Neural crest cell (in vitro differentiated cells): ENCODE measurements at places on chromosomes 7 and 10. TPM values are rescaled to one million over a fixed set of nuclear protein-coding genes. Genes with fewer than 3 reads are reported as not detected.

- DNase-seq: no peak
These were observed 20.9 kb upstream of the LFNG start for GRCh38 chr7:2498708-2499107.

Gene ANKRD2
- not detected in 2 replicates for total RNA-seq

GRCh38 chr10:61974601-61975390 lies 73.3 kb downstream of the ARID5B start:
- no peak for DNase-seq

GRCh38 chr7:139682136-139683013 lies 95.4 kb downstream of the HIPK2 start:
- no peak for DNase-seq

Gene MCU
- total RNA-seq: 21.7 and 25.5 TPM in 2 replicates

Gene TLX1
- total RNA-seq: 0.16 and 0.33 TPM in 2 replicates

Gene ASAH2
- 5.9 and 6.9 TPM in 2 replicates for total RNA-seq

Gene LRIT1
- total RNA-seq: not detected in 2 replicates

DNA sequence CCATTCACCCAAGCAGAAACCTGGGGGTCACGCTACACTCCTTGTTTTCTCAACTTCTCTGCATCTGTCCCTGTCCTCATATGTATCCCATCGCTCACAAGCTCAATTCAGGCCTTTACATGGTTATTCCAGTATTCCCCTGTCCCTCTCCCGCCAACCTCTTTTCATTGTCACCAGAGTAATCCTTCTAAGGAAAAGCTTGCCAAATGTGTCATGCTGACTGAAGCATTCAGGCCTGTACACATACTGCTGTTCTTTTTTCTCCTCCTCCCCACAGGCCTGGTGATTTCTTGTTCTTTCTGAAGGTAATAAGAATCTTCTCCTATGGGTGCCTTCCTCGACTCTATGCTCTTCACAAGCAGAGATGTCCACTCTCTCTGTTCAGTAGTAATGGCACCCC lies 282.2 kb downstream of the PHTF2 start:
- no peak for DNase-seq

GRCh38 chr10:123373591-123373990 lies 219.4 kb downstream of the BUB3 start:
- DNase-seq: no peak

Gene HIP1
- total RNA-seq: 84.4 and 87.3 TPM in 2 replicates

DNA sequence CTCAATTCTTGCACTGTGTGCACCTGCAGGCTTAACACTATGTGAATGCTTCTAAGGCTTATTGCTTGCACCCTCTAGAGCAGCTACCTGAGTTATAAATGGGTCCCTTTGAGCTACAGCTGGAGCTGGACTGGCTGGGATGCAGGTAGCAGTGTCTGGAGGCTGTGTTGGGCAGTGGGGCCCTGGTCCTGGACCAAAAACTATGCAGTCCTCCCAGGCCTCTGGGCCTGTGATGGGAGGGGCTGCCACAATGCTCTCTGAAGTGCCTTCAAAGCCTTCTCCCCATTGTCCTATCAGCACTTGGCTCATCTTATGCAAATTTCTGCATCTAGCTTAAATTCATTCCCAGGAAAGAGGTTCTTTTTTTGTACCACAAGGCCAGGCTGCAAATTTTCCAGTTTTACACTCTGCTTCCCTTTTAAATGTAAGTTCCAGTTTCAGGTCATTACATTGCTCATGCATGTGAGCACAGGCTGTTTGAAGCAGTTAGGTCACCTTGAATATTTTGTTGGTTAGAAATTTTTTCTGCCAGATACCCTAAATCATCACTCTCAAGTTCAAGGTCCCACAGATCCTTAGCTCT lies 26.0 kb downstream of the KBTBD2 start:
- DNase-seq: no peak

Gene SUN3
- total RNA-seq: not detected in 2 replicates

Gene PI4K2A
- 19.3 and 19.4 TPM in 2 replicates for total RNA-seq

- DNase-seq: no peak
These were observed 17.1 kb downstream of the IKZF1 start for GRCh38 chr7:50321487-50322067.

GRCh38 chr10:74207691-74208480 lies 56.9 kb downstream of the ADK start:
- DNase-seq: no peak

Gene TMEM213
- total RNA-seq: not detected in 2 replicates

DNA sequence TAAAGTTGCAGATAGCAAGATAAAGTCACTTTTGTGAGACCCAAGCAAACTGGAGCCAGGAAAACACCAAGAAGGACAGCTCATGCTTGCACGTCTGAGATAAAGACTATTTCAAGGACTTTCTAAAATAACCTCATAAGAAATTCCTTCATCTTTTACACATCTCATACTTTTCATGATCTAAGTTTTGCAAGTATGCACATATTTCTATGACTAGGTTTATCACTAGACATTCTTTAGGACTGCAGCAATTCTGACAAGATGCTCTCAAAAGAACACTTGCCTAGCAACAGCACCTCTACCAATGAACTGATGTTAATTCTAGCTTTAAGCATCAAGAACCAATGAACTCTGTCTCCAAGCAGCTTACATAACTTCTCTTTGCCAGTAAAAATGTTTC lies 457.6 kb downstream of the SEMA3D start:
- no peak for DNase-seq

DNA sequence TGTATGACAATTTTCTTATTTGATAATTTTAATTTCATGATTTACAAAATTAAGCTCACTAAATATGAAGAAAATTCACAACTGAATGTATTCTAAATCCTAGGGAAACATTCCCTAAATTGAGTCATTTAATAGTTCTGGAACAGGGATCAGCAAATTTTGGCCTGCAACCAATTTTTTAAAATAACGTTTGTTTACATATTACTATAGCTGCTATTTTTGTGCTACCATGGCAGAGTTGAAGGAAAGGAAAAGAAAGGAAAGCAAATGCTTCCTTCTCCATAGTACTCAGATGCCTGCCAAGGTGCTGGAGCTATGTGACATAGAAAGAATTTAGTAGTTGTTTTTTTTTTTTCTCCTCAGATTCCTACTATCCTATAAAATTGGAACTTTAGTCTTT lies 1307.7 kb upstream of the LRRTM3 start:
- DNase-seq: no peak

DNA sequence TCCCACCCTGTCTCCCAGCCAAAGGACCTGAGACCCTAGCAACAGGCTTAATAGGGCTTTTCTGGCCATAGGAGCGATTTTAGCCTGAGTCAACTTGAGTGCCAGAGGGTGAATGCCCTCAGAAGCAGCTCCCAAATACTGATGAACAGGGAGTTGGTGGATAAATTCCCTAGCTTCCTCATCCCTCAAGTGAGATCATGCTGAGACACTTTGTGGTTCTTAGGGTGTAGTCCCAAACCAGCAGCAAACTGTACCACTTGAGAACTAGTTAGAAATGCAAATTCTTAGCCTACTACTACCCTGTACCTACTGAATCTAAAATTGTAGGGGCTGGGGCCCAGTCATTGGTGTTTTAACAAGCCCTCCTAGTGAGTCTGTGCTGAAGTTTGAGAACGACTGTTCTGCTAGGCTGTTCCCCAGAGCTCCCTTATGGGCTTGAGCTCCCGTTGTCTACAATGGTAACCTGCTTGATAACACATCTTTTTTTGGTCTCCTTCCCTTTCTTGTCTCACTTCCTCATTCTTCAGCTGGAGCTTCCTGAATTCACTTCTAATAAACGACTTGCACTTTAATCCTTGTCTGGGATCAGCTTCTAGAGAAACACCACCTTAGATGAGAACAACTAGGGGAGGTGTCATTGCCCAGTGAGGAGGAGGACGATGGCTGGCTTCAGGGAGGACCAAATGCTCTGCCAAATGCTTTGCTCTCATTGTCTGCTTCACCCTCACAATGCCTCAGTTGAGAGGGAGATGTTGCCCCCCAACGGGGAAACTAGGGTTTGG lies 18.2 kb upstream of the CDH23 start:
- no peak for DNase-seq

Gene ACADSB
- total RNA-seq: 16.8 and 17.2 TPM in 2 replicates

Gene HIF1AN
- total RNA-seq: 55.7 and 62.9 TPM in 2 replicates

Gene NPSR1
- total RNA-seq: not detected in 2 replicates

Gene ANKRD30A
- total RNA-seq: not detected in 2 replicates

DNA sequence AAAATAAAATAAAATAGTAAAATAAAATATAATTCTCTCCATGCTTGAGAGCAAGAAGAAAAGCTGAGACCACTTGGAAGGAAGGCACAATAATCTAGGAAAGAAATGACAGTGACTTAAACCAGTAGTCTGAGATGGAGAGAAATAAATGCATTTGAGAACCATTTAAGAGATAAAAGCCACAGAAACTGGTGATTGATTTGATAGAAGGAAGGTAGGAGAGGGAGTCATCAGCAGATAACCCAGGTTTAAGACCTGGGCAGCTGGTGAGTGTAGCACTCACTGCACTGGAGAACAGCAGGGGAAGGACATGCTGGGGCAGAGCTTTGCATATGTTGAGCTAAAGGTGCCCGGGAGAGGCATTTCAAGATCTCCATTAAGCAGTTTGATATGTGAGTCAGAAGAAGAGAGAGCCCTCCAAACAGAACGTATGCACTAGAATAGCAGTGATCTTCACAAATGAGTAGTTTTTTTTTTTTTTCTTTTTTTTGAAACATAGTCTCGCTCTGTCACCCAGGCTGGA lies 268.0 kb downstream of the DYNC1I1 start:
- DNase-seq: no peak

Gene TSPAN12
- 15.7 and 18.2 TPM in 2 replicates for total RNA-seq

Gene TRPV5
- 0.07 TPM in 1 of 2 replicates, not detected in the other for total RNA-seq

Gene PIK3AP1
- 0.73 and 1.3 TPM in 2 replicates for total RNA-seq

GRCh38 chr7:139659922-139660316 lies 117.9 kb downstream of the HIPK2 start:
- no peak for DNase-seq

Gene MKI67
- total RNA-seq: 140 and 160 TPM in 2 replicates

GRCh38 chr10:61183967-61184366 lies 240.0 kb upstream of the RHOBTB1 start:
- DNase-seq: no peak

- DNase-seq: no peak
These were observed 3.3 kb downstream of the ZAN start for GRCh38 chr7:100736671-100737070.

DNA sequence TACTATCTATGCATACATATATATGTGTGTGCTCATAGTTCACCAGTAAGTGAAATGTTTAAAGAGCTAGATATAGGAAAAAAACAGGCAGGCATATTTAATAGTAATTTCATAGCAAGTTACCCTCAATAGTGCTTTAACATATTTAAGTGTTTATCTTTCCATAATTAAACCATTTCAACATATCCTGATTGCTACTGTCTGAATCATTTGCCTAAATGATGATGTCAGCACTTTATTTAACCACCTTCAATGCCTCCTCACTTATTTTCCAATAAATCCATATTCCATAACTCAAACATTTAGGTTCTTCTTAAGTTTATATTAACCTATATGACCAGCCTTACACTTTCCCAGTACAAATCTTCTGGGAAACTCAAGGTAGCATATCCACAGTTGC lies 601.1 kb downstream of the ARL4A start:
- no peak for DNase-seq

DNA sequence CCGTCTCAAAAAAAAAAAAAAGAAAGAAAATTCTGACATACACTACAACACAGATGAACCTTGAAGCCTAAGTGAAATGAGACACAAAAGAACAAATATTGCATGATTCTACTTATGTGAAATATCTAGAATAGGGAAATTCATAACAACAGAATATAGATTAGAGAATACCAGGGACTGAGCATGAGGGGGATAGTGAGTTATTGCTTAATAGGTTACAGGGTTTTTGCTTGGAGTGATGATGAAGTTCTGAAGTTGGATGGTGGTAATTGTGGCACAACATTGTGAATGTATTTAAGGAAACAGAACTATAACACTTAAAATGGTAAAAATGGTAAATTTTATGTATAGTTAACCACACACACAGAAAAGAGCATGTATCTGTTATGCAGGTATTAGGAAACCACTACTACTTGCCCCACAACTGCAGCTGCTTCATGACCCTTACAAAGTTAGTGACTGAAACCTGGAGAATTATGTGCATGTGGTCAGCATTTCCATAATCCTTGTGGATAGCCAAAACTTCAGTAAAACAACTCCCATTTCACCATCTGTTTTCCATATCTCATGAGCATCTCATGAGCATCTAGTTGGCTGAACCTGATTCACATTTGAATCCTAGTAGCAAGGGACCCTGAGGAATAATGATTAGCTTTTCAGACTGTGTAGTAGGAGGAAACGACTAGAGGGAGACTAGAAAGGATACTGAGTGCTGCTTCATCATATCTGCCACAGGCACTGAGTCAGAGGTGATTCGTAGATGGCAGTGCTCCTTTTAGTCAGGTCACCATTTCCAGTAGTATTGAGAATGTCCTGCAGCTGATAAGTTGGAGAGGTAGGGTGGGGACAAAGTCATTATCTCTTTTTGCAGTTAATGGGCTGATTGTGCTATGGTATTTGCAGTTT lies 26.3 kb downstream of the SAMD8 start:
- no peak for DNase-seq

Gene UCN3
- not detected in 2 replicates for total RNA-seq

DNA sequence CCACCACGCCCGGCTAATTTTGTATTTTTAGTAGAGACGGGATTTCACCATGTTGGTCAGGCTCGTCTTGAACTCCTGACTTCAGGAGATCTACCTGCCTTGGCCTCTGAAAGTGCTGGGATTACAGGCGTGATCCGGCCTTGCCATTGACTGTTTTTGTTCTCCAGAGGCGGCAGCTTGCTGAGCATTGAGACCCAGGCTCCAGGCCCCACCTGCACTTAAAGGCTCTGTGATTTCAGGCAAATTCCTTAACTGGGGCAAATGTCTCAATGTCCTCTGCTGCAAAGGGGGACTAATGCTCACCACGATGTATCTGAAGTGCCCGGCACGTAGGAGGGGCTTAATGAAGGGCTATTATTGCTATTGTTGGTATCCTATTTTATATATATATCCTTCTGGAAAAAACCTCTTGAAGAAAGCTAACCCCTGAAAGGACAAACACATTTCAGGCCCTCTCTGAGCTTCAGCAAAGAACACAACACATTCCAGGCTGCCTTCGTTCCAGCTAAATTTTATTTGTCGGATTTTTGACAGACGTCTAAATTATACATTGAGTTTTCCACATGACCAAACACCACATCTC lies 29.0 kb downstream of the TRIM8 start:
- no peak for DNase-seq

- DNase-seq: no peak
These were observed 2.7 kb upstream of the ARHGAP22 start for GRCh38 chr10:48607356-48608278.
